ENCODE measurements at places on chromosomes 3 and 15.
A peak's percentile ranks its signal among the peaks of the same experiment; 100 is the strongest.

DNA sequence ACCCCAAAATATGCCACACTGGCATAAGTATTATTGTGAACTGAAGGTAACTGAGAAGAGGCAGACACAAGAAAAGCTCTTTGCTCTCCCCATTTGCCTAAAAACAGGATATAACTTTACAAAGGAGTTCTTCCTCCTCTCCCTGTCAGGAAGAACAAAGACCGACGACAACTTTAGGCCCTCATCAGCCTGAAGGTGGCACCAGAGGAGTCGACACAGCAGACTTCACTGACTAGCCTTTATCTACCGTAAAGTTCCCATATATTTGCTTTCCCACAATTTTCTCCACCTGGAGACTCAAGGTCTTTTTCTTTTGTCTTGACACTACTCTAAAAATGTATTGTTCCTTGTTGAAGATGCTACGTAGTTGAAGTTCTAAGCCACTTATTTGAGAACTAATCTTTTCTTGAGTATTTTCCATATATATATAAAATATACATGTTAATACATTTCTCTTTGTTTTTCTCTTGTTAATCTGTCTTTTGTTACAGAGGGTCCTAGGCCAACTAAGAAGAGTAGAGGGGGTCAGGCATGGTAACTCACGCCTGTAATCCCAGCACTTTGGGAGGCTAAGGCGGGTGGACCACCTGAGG is 16.2 kb upstream of the XIRP1 start:
- DNase-seq: peak; percentile 58

DNA sequence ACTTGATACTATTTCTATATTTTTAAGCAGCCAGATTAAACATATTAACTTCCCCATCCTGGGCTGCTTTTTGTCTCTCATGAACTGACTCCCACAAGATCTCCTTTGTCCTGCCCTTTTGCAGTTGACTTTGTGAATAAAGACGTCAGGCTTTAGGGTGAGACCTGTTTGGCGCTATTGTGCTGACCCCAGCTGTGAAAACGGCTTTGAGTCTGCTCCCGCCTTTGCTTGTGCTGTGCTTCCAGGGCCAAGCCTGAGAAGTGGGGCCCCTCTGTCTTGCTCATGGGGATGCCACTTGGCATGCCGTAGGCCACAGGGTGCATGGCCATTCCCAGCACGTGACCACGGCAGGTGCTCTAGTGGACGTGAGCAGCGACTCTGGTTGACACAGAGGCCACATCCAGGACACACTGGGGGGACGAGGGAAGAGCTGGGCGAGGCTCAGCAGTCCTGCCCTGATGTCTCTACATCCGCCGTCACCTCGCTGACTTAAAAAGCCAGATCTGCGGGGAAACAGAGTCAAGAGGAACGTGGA is 268.9 kb upstream of the LYSMD4 start:
- no peak for DNase-seq

DNA sequence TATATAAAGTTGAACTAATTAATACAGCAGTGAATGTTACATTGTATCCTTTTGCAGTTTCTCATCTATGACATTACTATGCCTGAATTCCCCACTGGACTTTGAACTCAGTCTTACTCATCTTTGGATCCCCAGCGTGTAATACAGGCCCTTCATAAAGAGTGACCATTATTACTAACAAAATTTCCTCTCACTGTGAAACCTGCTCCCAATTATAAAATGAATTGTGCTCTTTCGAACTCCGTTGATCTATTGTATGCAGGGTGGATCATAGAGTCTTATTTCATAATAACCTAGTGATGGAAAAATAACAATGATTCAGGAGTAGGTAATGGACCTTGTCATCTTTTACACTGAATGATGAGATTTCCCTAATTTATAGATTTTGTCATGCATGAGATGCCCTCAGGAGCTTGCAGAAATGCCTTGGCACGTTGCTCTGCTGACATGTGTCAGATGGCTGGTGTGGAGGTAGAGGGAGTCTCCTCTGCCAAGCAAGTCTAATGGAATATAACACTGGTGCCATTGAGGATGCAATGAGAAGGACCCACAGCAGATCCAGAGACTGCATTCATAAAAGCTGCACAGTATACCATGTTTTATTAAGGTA is 25.5 kb downstream of the B3GNT5 start:
- no peak for DNase-seq

- no peak for DNase-seq
Observed at GRCh38 chr15:69009341-69009740, 5.2 kb upstream of the NOX5 start.

DNA sequence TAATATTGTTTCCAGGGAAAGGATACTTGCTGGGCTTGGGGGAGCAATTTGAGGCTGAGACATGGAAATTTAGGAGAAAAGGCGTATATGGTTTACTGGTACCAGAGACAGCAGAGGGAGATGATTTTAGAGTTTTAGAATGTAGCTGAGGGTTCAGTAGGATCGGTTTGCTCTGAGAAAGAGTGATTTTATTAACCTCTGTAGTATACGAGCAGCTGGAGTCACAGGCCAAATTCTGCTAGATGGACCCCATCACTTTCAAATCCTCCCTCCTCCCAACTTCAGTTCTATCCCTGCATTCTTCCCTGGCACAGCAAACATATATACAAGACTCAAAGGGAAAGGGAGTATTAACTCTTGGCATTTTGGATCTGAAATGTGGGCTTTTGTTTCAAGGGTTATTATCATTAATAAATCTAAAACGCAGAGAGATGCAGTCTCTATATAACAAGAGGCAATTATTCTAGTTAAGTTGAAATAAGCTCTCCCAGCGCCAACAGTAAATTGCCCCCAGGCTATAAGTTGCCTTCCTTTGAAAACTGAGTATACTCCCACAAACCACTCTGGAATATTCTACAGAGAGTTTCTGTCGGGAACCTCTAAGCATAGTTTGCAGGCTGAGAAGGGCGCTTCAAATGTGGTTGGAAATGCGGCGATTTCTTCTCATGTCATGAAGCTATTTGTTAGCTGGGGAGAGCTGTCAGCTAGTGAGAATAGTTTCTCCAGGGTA is 5.4 kb downstream of the CRABP1 start:
- DNase-seq: no peak

DNA sequence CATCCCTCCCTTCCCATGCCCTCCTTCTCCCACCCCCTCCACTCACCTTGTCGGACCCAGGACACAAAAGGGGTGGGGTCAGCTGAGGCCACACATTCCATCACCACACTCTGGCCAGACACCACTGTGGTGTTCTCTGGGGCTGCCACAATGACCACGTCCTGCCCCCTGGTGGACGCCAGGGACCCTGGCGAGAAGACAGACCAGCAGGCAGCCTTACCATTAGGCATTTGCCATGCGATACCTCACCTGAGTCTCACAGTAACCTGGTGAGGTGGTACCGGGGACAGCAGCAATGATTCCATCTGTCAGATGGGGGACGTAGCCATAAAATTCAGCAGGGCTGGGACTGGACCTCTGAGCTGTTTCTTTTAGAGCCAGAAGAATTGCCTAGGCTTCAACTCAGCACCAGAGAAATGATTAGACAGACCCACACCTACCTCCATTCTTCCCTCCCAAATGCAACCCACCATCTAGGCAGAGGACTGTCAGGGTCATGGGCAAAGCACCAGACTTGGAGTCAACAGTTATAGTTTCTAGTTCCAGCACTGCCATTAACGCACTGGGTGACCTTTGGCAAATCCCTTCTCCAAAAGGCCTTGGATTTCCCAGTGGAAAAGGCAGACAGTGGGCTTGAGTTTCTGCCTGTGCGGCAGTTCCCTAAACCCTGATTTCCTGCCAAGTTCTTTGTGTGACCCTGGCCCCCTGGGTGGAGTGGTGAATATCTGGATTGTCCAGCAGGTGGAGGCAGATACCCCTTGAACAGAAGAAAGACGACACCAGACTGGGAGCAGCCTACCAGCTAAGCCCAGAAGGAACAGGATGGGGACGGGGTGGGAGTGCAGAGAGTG is 21.8 kb downstream of the IGDCC4 start:
- peak; percentile 65 for DNase-seq
